HCT116 (cell line): ENCODE measurements at places on chromosomes 5 and 9.

DNA sequence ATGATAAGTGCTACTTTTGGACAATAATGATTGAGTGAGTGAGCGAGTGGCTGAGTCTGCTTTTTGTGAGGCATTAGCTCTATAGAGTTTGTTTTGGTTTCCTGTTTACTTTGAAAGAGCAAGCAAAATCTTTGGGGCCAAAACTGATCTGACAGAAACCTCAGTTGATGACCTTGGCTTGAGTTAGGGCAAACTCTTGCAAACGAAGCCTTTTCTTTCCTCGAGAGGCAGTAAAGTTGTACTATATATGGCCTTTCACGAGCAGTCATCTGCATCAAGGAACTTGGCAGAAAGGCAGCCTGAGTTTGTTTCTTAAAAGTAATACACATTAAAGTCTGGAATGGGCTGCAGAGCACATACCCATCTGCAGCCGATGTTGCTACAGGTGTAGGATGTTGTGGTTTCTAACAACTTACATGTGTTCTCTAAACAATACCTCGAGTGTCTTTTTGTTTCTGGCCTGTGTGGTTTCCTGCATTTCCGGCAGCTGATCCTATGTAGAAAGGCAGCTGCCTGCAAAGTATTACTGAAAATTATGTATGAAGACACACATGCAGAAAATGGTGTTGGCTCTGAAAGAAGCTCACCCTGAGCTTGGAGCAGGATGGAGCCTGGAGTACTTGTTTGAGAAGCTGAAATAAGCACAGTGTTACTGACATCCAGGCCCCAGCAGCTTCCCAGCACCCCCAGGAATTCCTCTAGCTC lies 60.8 kb downstream of the FOXD1 start:
- H3K36me3 ChIP-seq = no peaks in the 10 kb centered on the region
- DNase-seq = no peak
- H3K27me3 ChIP-seq = no peaks in the 10 kb centered on the region
- H3K4me3 ChIP-seq = no peak overlapping the region
- no peaks in the 10 kb centered on the region for H3K4me1 ChIP-seq

- DNase-seq = no peak
- no peak overlapping the region for H3K4me3 ChIP-seq
- H3K27me3 ChIP-seq = no peaks in the 10 kb centered on the region
- H3K27ac ChIP-seq = no peak overlapping the region
These were observed 129.7 kb upstream of the PDE4D start for GRCh38 chr5:60023255-60023654.

DNA sequence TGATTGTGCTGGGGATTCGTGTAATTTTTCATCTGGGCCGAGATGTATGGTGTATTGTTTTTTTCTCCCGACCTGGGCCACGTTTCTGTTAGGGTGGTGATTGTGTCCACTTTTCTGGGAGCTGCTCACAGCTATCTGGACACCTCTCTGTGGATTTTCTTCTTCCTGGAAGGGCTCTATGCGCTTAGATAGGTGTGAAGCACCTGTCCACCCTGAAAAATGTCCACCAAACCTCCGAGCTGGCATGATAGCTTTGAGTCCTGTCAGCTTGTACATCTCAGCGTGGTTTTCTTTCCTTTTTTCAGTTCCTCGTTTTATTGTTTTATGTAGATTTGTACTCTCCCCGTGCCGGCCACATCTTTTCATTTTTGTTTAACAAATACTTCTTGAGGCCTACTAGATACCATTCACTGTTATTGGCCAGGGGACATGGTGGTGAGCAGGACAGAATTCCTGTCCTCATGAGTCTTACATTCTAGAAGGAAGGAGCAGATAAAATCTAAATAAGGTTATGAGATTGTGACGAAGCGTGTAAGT lies 1.1 kb downstream of the UGCG start:
- peak; percentile 23 for DNase-seq
- H3K27ac ChIP-seq = peak overlapping the region; percentile 92
- H3K36me3 ChIP-seq = no peaks in the 10 kb centered on the region
- H3K4me3 ChIP-seq = peak overlapping the region; percentile 77

GRCh38 chr5:151071021-151071420 lies 9.8 kb downstream of the TNIP1 start:
- no peak for DNase-seq
- H3K4me3 ChIP-seq = no peak overlapping the region
- no peaks in the 10 kb centered on the region for H3K36me3 ChIP-seq
- no peaks in the 10 kb centered on the region for H3K27me3 ChIP-seq
- no peak overlapping the region for H3K27ac ChIP-seq

DNA sequence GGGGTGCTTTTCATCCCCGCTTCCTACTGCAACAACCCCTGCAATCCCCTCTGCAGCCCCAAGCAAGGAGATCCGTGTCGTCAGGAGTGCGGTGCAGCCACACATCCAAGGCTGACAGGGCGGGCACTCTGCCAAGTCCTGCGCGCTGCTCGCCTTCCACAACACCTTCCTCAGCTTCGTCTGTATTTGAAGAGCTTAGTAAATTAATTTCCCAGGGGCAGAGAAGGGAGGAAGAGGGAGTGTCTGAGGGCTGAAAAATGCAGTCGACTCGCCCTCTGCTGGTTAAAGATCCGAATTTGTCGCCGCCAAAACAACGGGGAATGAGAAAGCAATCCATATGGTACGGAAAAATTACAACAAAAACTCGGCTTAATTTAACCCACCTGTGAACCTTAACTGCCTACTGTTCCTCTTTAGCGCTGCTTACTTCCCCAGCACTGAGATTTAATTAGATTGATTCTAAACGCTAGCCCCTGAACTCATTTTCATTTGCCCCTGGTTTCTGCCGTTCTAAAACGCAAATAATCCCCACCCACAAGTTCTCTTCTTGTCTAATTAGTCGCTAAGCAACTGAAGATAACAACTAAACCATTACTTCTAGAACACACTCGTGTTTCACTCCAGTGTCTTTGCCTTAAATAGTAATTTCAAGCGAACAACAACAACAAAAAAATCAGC lies 10.9 kb upstream of the PCDHB1 start:
- H3K27me3 ChIP-seq = no peaks in the 10 kb centered on the region
- peak; percentile 69 for DNase-seq
- no peaks in the 10 kb centered on the region for H3K36me3 ChIP-seq
- H3K4me1 ChIP-seq = peaks cover 10% of the 10 kb centered on the region; the same call in 1 of the 2 replicates

DNA sequence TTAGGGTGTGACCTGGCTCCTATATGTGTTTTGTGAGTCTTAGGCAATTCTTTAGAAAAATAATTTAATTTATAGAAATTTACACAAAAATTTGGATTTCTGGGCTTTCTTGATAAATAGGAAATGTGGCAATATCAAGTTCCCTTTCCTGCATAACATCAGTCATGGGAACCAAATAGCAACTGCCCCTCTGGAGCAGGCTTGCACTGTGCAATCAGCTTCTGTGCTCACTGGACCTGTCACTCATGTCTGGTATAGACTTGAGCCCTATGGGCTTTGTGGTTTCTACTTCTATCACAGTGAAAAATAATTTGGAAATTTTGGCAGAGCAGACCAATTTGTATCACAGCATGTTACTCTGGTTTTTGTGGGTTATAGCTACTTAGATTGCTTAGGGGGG lies 131.7 kb downstream of the ADGRV1 start:
- no peak overlapping the region for H3K27ac ChIP-seq
- no peaks in the 10 kb centered on the region for H3K27me3 ChIP-seq
- no peak overlapping the region for H3K4me3 ChIP-seq
- H3K36me3 ChIP-seq = no peaks in the 10 kb centered on the region
- no peaks in the 10 kb centered on the region for H3K4me1 ChIP-seq

GRCh38 chr5:134371834-134372340 lies 518 bp downstream of the UBE2B start:
- peaks cover 14% of the 10 kb centered on the region for H3K4me1 ChIP-seq
- H3K27ac ChIP-seq = peak overlapping the region; percentile 73
- H3K4me3 ChIP-seq = peak overlapping the region; percentile 72
- H3K36me3 ChIP-seq = no peaks in the 10 kb centered on the region; the same call in 1 of the 2 replicates
- DNase-seq = no peak

GRCh38 chr5:14870337-14871213 lies 1.0 kb downstream of the ANKH start:
- H3K27me3 ChIP-seq = no peaks in the 10 kb centered on the region
- peak overlapping the region; percentile 73 for H3K4me3 ChIP-seq
- H3K36me3 ChIP-seq = no peaks in the 10 kb centered on the region
- no peak for DNase-seq

GRCh38 chr5:69136293-69136692 lies 30.7 kb upstream of the CCNB1 start:
- no peak overlapping the region for H3K27ac ChIP-seq
- no peaks in the 10 kb centered on the region for H3K4me1 ChIP-seq
- no peak overlapping the region for H3K4me3 ChIP-seq
- H3K36me3 ChIP-seq = no peaks in the 10 kb centered on the region

DNA sequence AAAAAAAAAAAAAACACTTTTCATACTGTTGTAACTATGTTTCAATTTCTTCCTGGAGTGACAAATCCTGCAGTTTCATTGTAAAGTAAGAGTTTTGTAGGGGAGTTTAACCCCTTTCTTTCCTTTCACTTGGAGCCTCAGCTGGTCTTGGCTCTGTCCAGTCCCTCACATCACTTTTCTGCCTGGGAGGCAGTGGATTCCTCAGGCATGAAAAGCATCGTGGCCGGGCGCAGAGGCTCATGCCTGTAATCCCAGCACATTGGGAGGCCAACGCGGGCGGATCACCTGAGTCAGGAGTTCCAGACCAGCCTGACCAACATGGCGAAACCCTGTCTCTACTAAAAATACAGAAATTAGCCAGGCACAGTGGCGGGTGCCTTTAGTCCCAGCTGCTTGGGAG lies 45.6 kb upstream of the MYO10 start:
- no peaks in the 10 kb centered on the region for H3K36me3 ChIP-seq
- H3K27ac ChIP-seq = no peak overlapping the region
- no peaks in the 10 kb centered on the region for H3K27me3 ChIP-seq
- no peaks in the 10 kb centered on the region for H3K4me1 ChIP-seq
- no peak overlapping the region for H3K4me3 ChIP-seq
- no peak for DNase-seq

DNA sequence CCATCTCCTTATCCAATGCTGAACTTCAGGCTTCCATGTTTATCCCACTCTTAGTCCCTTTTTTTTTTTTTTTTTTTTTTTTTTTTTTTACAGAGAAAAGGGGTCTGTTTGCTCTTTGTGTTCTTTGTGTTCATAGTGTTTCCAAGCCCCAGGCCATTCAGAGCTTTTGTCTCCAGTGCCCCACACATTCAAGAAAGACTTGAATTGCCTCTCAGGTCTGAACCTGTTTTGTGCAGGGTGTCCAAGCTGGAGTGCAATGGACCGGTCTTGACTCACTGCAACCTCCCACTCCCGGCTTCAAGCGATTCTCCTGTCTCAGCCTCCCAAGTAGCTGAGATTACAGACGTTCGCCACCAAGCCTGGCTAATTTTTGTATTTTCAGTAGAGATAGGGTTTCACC lies 191.2 kb downstream of the PALM2AKAP2 start:
- 0 out of 2 replicates have a peak, but pooled peaks cover 4% of the 10 kb centered on the region for H3K27me3 ChIP-seq
- H3K4me3 ChIP-seq = no peak overlapping the region
- no peaks in the 10 kb centered on the region for H3K36me3 ChIP-seq
- no peaks in the 10 kb centered on the region for H3K4me1 ChIP-seq
- no peak overlapping the region for H3K27ac ChIP-seq

DNA sequence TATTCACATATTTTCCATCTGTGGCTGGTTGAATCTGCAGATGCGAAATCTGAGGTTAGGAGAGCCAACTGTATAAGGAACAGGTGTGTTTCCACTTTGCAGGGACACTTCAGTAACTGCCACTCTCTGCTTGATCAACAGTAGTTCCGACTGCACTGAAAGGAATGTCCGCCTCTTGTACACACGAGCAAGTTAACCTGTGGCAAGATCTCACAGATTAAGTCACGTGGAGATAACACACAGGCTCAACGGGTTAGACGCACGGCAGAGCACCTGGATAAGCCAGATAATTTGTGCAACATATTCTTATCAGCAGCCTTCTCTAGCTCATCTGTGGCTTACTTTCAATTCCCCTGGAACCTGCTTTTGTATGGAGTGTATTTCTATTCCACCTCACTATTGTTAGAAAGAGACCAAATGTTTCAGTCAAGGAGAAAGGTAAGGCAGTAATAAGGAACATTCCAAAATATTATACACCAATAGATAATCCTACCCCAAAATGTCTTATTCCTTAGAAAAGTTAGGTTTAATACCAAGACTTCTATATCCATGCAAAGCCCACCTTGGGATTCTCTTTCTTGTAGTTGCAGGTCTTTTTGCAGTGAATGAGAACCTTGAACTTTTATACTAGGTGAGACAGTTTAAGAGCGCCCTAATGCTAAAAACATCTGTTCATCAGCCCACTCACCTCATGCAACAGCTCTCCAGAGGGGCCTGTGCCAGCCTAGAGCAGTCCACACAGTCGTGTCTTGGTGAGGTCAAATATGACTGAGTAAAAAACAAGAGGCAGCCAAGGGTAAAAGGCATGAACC lies 6.5 kb upstream of the C9 start:
- H3K27me3 ChIP-seq = no peaks in the 10 kb centered on the region
- no peak overlapping the region for H3K4me3 ChIP-seq
- H3K4me1 ChIP-seq = no peaks in the 10 kb centered on the region
- DNase-seq = no peak

GRCh38 chr9:115883467-115884329 lies 269.9 kb upstream of the PAPPA start:
- H3K4me3 ChIP-seq = no peak overlapping the region
- H3K27me3 ChIP-seq = peaks cover 52% of the 10 kb centered on the region

- no peak overlapping the region for H3K4me3 ChIP-seq
- no peaks in the 10 kb centered on the region for H3K4me1 ChIP-seq
- no peaks in the 10 kb centered on the region for H3K36me3 ChIP-seq
- no peak for DNase-seq
- no peaks in the 10 kb centered on the region for H3K27me3 ChIP-seq
These were observed 26.9 kb upstream of the SH3TC2 start for GRCh38 chr5:149089796-149090195.

DNA sequence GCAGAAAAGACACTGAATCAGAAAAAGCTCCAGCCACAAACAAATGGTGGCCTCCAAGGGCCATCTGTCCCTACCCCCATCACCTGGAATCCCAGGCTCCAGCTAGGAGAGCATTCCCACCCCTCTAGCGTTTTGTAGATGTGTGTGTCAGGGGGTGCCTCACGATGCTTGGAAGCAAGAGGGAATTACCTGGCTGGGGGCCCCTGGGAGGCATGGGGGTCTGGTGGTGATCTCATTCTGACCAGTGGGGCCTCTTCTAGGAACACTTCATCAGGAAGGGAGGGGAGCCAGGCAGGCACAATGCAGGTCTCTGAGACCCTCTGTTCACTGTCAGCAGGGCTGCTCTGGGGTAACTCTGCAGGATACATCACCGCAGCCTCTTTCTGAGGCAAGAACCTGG lies 6.0 kb downstream of the SHROOM1 start:
- DNase-seq = no peak
- H3K36me3 ChIP-seq = no peaks in the 10 kb centered on the region
- H3K27me3 ChIP-seq = no peaks in the 10 kb centered on the region
- H3K4me1 ChIP-seq = peaks cover 5% of the 10 kb centered on the region; the same call in 1 of the 2 replicates
